ENCODE measurements at places on chromosomes 5 and 9.

GRCh38 chr9:22483528-22484070, 37.0 kb downstream of the DMRTA1 start:
- no peak for DNase-seq

DNA sequence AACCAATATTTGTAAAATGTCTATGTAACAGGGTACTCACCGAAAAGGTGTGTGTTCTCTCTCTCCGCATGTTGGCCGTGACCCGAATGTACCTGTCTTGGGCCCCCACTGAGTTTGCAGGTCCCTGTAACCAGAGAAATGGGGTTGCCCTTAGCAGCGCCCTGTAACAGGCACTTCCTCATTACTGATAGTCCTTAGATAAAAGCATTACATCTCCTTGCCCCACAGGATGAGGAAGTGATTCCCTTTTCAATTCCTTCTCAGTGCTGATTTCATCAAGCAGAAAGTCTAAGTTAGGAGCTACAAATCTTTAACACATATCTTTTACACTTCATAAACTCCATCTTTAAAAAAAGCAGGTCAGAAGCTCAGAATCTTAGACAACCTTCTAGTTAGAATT, 15.2 kb upstream of the HMHB1 start:
- no peak for DNase-seq

GRCh38 chr9:86354818-86355309, 654 bp upstream of the TUT7 start:
- DNase-seq, result no peak

GRCh38 chr5:124504081-124504916, 242.1 kb downstream of the ZNF608 start:
- no peak for DNase-seq

DNA sequence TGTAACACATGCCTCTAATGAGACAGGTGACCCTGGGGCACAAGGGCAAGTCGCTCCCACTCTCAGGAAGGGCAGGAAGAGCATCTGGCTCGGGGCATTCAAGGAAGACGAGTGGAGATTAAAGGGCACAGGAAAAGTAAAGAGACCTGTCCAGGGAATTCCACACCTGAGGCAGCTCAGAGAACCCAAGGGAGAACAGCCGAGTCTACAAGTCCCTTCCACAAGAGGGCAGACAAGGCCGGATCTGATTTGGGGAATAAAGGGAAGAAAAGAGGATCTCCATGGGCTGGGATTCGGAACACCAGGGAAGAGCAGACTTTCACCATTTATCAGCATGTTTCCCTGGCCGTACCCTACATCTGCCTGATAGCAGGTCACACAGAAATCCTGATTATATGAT, 28.1 kb downstream of the GPX3 start:
- no peak for DNase-seq
